Pancreas (tissue), 10 donors: ENCODE measurements at places on chromosomes 11 and 22. TPM values are rescaled to one million over a fixed set of nuclear protein-coding genes. Genes with fewer than 3 reads are reported as not detected.

DNA sequence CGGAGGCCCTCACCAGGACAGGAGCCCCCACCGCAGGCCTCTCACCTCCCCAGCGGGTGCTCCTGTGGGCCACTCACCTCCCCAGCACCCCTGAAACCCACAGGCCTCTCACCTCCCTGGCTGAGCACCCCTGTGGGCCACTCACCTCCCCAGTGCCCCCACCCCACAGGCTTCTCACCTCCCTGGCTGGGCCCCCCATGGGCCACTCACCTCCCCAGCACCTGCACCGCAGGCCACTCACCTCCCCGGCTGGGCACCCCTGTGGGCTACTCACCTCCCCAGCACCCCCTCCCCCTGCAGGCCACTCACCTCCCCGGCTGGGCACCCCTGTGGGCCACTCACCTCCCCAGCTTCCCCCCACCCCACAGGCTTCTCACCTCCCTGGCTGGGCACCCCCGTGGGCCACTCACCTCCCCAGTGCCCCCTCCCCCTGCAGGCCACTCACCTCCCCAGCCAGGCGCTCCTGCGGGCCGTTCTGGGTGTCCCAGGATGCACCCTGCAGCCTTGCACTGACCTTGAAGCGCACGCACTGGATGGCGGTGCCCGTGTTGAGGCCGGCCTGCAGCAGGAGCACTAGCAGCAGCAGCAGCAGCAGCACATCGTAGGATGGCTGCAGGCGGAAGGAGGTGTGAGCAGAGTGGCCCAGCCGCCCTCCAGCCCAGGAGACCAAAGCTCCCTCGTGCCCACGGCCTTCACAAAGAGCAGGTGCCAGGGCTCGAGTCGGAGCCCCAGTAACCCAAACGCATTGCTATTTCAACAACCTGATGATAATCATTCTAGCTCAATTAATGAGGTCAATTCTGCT is 5.7 kb upstream of the TTLL8 start:
- no peak for DNase-seq

Gene PRSS23
- total RNA-seq: 11.3 TPM

Gene MS4A6A
- total RNA-seq: 3.6 TPM

Gene SLC5A1
- 2.9 TPM for total RNA-seq

GRCh38 chr11:3836903-3837302 is 3.9 kb downstream of the RHOG start:
- no peak for DNase-seq

- no peak for DNase-seq
Observed at GRCh38 chr11:128735935-128736605, 42.2 kb downstream of the FLI1 start.

DNA sequence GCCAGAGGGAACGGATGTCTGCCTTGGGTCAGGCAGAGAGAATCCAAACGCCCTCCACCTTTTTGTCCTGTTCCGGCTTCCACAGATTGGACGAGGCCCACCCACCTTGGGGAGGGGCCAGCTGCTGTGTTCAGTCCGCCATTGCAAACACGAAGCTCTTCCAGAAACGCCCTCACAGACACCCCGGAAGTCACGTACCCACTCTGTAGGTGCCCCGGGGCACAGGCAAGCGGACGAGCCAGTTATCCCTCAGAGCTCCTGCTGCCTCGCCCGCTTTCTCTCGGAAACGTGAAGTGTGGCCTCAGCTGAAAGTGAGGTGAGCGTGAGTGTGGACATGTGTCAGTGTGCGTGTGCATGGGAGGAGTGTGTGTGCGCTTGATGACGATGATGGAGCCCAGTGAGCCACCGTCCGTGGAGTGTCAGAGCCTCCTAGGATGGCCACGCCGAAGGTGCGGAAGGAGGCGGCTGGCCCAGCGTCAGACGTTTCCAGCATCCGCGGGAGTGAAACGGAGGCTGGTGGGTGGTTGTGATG is 869.2 kb downstream of the TBC1D22A start:
- no peak for DNase-seq

DNA sequence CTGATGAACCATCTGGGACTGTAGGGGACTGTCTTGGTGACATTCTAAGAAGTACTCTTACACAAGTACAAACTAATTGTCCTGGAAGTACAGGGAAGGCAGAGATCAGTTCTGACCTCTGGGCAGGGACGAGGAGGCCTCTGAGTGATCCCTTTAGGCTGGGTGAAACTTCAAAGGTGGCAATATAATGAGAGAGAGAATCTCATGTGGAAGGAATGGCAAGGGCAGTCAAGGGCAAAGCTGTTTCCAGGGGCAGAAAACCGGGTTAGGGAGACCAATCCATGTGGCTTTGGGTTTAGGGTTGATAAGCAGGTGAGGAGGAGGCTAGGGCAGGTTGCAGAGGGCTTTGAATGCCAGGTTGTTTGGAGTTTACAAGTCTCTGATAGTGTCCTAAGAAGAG is 21.3 kb upstream of the MYH9 start:
- DNase-seq: no peak

Gene GRM5
- 0.06 TPM for total RNA-seq

DNA sequence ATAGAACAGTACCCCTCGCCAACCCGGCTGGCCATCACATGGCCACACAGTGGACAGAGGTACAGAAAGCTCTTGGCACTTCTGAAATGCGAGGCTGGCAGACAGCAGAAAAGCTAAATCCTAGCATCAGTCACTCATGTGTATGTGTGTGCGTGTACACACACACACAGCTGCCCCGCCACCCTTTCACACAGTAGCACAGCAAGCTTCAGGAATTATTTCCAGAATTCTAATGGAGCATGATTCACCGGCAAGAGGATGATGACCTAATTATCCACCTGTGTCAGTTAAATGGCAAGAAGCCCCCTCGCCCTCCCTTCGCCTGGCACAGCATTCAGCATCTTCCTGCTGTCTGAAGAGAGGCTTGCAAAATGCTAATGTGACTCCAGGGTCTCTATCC is 336.0 kb downstream of the SHANK2 start:
- DNase-seq: no peak
